ENCODE measurements at places on chromosomes 2 and 18. TPM values are rescaled to one million over a fixed set of nuclear protein-coding genes. Genes with fewer than 3 reads are reported as not detected.

The TXNDC2 gene
- 0.18 TPM for total RNA-seq

The RASGRP3 gene
- 20.3 TPM for total RNA-seq

The LIMS3 gene
- total RNA-seq: 1.5 TPM

The CYBRD1 gene
- total RNA-seq: 96.8 TPM

The CNGA3 gene
- total RNA-seq: 0.10 TPM

The SPDYA gene
- 0.65 TPM for total RNA-seq

The CYS1 gene
- 0.60 TPM for total RNA-seq

DNA sequence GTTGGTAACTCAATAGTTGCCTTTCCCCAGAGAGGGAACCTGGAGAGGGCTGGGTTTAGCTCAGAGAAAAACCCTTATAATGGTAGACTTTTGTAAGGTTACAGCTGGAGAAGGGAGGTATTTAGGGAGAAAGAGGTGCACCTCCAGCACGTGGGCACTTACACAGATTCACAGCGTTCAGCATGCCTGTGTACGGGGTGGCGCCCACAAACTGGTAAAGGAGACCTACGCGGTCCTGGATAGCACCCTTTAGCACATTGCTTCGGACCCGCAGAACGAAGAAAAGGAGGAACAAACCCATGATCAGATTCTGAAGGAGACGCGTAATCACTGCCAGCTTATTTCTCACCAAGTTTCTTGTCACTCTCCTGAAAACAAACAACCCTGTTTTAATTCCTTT, 14.9 kb downstream of the ABCG5 start:
- H3K4me1 ChIP-seq: no peaks in the 10 kb centered on the region
- H3K27me3 ChIP-seq: no peaks in the 10 kb centered on the region
- H3K4me3 ChIP-seq: no peak overlapping the region
- no peak for DNase-seq
- H3K36me3 ChIP-seq: no peaks in the 10 kb centered on the region

DNA sequence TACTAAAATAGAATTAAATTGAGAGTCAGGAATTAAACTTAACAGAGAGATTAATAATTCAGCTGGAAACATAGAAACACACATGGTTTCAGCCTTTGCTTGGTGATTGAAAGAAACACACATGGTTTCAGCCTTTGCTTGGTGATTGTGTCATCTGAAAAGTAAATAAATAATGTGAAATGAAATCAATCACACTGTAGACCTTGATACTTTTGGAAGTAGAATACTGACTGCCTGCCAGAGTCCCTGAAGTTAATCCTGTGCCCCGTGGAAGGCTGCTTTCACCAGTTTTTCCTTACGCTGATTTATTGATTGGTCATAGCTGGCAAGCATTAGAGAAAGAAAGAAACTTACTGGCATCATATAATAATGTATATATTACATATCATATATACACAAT, 1252.7 kb upstream of the FAM98A start:
- no peaks in the 10 kb centered on the region for H3K36me3 ChIP-seq
- H3K4me3 ChIP-seq: no peak overlapping the region
- H3K4me1 ChIP-seq: no peaks in the 10 kb centered on the region
- no peak overlapping the region for H3K27ac ChIP-seq
- no peak for DNase-seq

- no peaks in the 10 kb centered on the region for H3K36me3 ChIP-seq
- no peak for DNase-seq
- H3K27me3 ChIP-seq: no peaks in the 10 kb centered on the region
Measured at GRCh38 chr18:63679820-63680606, 18.3 kb upstream of the SERPINB3 start.

- no peak overlapping the region for H3K27ac ChIP-seq
- H3K27me3 ChIP-seq: no peaks in the 10 kb centered on the region
- H3K36me3 ChIP-seq: no peaks in the 10 kb centered on the region
- no peaks in the 10 kb centered on the region for H3K4me1 ChIP-seq
Measured at GRCh38 chr2:213021971-213022899, 129.2 kb downstream of the IKZF2 start.

- H3K27ac ChIP-seq: no peak overlapping the region
- H3K27me3 ChIP-seq: peaks cover 4% of the 10 kb centered on the region
- peaks cover 9% of the 10 kb centered on the region for H3K4me1 ChIP-seq
- DNase-seq: no peak
- no peaks in the 10 kb centered on the region for H3K36me3 ChIP-seq
Measured at GRCh38 chr2:70962211-70962884, 16.1 kb upstream of the ANKRD53 start.

DNA sequence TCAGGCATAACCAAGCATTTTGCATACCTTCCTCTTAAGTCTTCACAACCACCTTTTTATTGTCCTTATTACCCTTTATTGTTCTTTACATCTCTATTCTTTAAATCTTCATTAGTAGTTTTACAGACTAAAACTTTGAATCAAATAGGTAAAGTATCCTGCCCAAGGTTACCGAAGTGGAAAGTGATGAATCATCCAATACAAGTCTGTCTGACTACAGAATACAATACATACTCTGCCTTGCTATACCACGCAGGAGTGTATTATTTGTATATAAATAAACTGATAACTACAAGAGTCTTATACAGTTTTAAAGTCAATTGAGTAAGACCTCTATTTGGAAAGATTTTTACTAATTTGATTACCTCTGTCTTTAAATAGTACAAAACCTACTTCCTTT, 196.0 kb downstream of the ZEB2 start:
- no peak overlapping the region for H3K4me3 ChIP-seq
- H3K36me3 ChIP-seq: no peaks in the 10 kb centered on the region
- DNase-seq: no peak
- H3K4me1 ChIP-seq: peaks cover 5% of the 10 kb centered on the region

DNA sequence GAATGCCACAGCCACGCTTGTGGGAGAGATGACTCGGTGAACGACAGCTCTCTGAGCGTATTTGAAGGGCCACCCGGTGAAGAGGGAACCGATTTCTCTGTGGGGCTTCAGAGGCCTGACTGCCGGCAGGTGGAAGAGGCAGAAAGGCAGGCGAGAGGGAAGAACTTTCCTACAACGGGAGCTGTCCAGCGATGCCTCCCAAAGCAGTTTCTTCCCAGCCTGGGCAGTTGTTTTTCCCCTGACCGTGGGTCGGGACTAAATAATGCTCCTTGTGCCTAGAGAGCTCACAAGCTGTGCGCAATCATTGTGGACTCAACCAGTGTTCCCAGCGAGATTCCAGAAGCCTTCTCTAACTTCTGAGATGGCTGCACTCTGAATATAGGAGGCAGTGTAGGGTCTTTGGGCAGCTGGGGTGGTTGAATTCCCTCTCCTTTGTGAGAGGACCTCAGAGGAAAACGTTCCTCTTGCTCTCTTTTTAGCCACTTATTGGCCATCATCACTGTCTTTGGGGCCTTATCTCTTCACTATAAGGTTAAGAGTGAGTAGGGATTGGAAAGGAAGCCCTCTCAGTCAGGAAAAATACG, 710 bp downstream of the SEC11C start:
- DNase-seq: no peak
- no peaks in the 10 kb centered on the region for H3K27me3 ChIP-seq
- peak overlapping the region; percentile 85 for H3K27ac ChIP-seq
- H3K36me3 ChIP-seq: no peaks in the 10 kb centered on the region

GRCh38 chr18:11464129-11464528, 145.3 kb upstream of the SLC35G4 start:
- no peaks in the 10 kb centered on the region for H3K36me3 ChIP-seq
- H3K27me3 ChIP-seq: no peaks in the 10 kb centered on the region
- no peak overlapping the region for H3K27ac ChIP-seq
- H3K4me3 ChIP-seq: no peak overlapping the region
- DNase-seq: no peak
- no peaks in the 10 kb centered on the region for H3K4me1 ChIP-seq

DNA sequence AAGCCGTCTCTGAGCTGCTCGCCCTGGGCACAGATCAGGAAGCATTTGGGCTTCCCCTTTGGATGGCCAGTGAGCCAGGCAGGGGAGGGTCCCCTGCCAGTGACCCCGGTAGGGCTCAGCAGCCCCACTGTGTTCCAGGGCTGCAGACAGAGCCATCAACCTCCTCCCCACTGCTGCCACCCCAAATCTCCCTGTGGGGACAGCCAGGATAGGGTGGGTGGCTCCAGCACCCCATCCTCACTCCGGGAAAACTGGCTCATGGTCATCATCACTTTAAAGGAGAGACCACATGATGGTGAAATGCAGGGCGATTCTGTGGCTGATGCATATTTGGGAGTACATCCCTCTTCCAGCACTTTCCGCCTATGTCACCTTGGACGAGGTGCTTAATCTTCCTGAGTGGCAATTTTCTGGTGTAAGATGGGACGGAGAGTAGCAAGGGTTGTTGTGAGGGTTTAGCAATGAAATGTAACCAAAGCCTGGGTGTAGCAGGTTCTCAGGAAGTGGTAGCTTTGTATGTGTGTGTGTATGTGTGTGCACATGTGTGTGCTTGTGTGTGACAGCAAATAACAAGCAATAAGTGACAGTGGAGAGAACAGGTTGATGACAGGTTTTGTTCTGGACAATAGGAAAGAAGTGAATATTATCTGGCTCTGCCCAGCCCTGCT, 61.8 kb downstream of the ACAA2 start:
- H3K27me3 ChIP-seq: no peaks in the 10 kb centered on the region
- no peaks in the 10 kb centered on the region for H3K4me1 ChIP-seq
- H3K27ac ChIP-seq: no peak overlapping the region
- H3K4me3 ChIP-seq: no peak overlapping the region
- DNase-seq: no peak

- peaks cover 5% of the 10 kb centered on the region for H3K27me3 ChIP-seq
- H3K4me3 ChIP-seq: no peak overlapping the region
- no peaks in the 10 kb centered on the region for H3K36me3 ChIP-seq
- H3K4me1 ChIP-seq: no peaks in the 10 kb centered on the region
Measured at GRCh38 chr18:51433881-51434280, 236.4 kb upstream of the MEX3C start.

DNA sequence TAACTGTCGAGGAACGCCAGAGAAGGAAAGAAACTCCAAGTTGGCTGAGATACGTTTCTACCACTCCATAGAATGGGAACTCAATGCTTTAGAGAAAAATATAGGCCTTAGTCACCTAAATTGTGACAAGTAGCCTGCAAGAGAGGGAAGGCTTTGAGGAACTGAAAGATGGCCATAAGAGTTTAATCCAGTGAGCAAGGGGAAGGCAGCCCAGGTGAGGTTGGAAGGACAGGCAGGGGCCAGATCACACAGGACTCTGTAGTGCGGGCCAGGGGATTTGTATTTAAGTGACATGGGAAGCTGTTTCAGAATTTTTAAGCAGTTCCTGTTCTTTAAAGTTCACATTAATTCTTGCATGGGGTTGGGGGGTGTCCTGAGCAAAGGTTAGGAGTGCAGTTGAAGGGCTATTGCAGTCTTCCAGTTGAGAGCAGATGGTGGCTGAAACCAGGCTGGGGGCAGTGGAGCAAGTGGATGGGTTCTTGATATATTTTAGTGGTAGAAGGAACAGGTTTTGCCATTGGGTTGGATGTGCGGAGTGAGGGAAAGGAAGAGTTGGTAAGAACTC, 138.9 kb upstream of the PELI1 start:
- no peaks in the 10 kb centered on the region for H3K27me3 ChIP-seq
- H3K27ac ChIP-seq: no peak overlapping the region

DNA sequence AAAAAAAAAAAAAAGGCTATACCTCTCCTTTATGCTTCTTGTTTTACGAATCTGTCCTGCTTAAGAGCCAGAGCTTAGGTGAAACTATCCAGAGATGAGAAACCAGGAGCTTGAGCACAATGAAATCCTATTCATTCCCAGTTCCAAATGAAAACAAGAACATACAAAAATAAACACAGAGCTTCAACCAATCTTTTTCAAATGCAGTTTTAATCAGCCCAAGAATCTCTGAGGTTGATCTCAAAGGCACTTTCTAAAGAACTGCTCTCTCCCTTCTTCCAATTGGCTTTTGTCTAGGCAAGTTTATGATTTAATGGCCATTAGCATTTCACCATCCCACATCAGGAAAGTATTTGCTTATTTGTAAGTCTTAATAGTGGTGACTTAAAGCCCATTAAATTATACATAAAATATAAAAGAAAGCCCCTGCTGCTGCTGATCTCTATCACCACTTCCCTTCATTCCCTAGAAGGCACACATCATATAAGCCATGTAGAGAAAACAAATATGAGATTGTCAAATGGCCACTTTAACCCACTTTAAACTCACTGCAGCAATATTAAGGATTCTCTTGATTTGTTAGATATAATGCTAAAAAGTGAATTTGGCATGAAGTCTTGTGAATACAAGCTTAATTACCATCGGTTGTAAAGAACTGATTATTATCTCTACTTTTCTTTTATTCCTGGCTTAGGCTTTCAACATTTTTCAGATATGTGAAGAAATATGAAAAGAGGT, 29.3 kb upstream of the SCN9A start:
- H3K4me3 ChIP-seq: no peak overlapping the region
- no peaks in the 10 kb centered on the region for H3K27me3 ChIP-seq
- no peak for DNase-seq
- no peaks in the 10 kb centered on the region for H3K36me3 ChIP-seq
- H3K27ac ChIP-seq: no peak overlapping the region
- no peaks in the 10 kb centered on the region for H3K4me1 ChIP-seq

GRCh38 chr2:148903979-148904378, 29.0 kb downstream of the KIF5C start:
- H3K27ac ChIP-seq: no peak overlapping the region
- H3K4me1 ChIP-seq: no peaks in the 10 kb centered on the region
- H3K27me3 ChIP-seq: no peaks in the 10 kb centered on the region
- no peaks in the 10 kb centered on the region for H3K36me3 ChIP-seq

DNA sequence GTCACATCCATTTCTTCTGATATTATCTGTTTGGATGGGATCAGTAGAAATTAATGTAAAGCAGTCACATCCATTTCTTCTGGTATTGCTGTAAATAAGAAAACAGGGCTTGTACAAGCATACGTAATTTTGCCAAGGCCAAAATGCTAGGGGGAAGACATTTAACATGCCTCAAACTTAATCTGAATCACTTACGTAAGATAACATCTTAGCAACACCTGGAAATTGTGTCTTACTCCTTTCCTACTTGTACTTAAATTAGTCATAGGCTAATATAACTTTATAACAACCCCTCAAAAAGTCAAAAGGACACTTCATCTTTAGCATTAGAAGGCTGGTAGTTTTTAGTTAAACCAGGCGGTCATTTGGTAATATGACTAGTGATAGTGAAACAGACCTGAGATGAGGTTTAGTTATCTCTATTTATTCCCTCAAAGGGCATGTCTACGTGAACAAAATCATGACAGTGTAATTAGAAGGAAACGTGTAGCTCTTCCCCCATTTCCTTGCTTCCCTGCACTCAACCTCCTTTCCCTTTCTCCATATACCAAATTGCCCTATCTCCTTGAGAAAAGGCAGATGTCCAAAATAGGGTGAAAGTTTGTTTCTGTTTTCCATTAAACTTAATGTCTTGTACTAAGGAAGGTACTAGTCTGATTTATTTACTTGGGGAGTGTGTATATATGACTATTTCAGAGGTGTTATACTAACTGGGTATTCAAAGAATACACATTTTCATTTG, 99.3 kb upstream of the FZD5 start:
- H3K27ac ChIP-seq: peak overlapping the region; percentile 70
- no peak for DNase-seq
- H3K36me3 ChIP-seq: no peaks in the 10 kb centered on the region
- H3K4me3 ChIP-seq: no peak overlapping the region

GRCh38 chr2:118046634-118047210, 32.9 kb upstream of the CCDC93 start:
- peaks cover 23% of the 10 kb centered on the region for H3K4me1 ChIP-seq
- H3K27ac ChIP-seq: no peak overlapping the region
- peaks cover 3% of the 10 kb centered on the region for H3K27me3 ChIP-seq
- no peaks in the 10 kb centered on the region for H3K36me3 ChIP-seq

- DNase-seq: no peak
- H3K27me3 ChIP-seq: no peaks in the 10 kb centered on the region
- H3K27ac ChIP-seq: no peak overlapping the region
- H3K36me3 ChIP-seq: no peaks in the 10 kb centered on the region
Measured at GRCh38 chr2:46743021-46743420, 172.6 kb downstream of the MCFD2 start.
